Stimulated activated CD8-positive, alpha-beta memory T cell treated with anti-CD3 and anti-CD28 coated beads, Interleukin-7, amount 100 ng/mL, for 1 hour (primary cell): ENCODE measurements at places on chromosomes 7 and 10.

- DNase-seq, result peak; percentile 4
These were observed 514 bp downstream of the RNF216 start for GRCh38 chr7:5780801-5781496.

DNA sequence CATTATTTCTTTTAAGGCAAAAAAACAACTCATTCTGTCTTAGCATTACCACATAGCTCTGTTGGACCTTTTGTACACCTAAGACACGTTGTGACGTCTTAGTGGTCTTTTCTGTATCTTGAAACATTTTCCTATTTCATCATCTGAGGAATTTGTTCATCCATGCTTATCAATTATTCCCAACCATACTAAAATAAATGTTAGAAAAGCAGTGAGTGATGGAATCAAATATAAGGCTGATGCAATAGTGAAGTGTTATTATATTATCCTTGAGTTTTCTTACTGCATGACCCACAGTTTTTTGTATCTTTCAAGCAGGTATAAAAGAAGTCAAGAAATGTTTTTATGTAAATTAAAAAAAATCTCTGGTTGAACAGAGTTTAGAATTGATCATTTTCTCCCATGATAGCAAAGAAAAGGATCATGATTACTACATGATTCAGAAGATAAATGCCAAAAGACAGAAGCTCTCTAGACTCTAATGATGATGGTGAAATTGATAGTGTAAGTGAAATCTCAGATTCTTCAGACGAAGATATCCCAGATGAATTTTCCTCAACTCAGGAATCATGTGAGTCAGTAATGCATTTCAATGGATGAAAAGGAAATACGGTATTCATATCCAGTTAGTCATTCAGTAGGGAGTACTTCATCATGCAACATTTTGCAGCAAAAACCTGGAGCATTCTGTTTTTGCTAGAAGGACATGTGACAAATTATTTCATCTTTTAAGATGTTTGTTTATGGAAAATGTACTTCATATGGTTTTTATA, 51.4 kb downstream of the CELF2 start:
- DNase-seq, result no peak

DNA sequence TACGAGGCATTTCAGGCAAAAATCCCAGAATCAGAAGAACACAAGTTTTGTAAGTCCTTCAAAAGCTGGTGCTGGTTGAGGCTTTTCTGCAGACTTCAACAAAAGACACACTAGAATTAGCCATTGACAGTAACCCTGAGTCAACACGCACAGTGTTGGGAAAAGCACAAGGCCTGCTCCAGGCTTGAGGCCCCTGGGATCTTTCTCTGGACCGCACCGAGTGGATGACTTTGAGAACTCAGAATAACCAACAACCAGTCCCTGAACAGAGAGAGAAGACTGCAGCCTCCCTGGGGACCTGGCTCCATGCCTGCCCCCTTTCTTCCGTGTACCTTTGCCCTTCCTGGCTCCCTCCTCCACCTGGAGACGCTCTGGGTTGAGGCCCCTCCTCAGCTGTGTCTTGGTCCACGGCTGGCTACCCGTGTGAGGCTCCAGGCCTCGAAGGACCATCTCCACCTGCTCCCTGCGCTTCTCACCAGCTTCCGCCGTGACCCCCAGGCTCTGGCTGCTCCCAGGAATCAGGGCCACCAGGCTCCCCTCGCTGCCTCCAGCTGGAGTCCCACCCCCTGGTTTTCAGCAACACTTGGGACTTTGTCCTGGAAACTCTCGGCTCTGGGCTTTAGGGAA, 28.4 kb downstream of the DIP2C start:
- DNase-seq, result no peak

GRCh38 chr10:26430641-26431163, 7.4 kb upstream of the APBB1IP start:
- no peak for DNase-seq

DNA sequence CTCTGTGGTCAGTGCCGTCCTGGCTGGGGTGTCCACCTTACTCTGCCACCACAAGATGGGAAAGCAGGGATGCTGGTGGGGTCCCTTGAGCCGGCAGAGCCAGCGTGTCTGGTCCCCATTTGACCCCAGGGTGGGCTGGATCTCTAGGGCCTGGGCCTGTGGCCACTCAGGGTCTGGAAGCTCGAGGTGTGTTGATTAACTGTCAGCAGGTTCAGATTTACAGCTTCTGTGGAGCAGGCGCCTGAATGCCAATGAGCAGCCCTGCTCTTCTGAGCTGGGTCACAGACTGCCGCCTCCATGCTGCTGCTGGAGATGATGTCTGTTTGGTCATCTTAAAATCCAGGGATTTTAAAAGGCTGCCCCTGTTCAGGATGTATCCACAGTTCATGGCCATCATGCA, 11.3 kb upstream of the DPYSL4 start:
- DNase-seq, result no peak

DNA sequence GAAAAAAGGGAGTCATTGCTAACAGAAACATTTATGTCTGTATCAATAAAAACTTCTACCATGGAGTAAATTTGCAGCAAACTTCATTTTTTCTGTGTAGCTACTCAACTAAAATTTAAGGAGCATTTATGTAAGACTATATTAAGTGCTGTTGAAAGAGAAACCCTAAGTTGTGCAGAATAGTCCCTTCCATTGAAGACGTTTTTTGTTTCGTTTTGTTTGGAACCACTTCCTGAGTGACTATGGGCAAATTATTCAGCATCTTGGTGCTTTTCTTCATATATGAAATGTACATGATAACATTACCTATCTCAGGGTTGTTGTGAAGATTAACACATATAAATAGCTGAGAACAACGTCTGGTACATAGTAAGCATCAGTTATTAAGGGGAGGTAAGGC, 24.3 kb downstream of the SEM1 start:
- no peak for DNase-seq

GRCh38 chr7:4307316-4308204, 374.5 kb upstream of the FOXK1 start:
- DNase-seq, result no peak

DNA sequence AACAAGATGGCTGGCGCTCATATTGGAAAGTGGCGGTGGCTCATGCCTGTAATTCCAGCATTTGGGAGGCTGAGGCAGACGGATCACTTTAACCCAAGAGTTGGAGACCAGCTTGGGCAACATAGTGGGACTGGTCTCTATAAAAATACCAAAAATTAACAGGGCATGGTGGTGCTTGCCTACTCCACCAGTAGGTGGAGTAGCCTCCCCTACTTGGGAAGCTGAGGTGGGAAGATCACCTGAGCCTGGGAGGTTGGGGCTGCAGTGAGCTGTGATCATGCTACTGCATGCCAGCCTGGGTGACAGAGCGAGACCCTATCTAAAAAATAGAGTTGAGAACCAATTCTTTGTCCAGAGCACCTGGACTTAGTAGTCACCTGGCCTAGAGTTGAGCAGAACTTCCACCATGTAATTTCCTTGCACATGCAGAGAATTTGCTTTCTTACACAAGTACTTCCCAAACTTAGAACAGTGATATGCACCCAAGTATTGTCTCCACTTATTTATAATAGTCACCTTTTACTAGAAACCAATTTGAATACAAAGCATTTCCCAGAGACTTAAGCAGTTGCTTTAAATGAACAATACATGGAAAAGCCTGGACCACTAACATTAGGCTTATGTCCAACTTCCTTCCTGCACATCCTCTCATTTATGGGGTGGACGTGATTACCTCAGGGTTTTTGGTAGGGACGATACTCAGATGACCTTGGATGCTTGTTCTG, 15.9 kb downstream of the LAMB4 start:
- no peak for DNase-seq

- DNase-seq, result no peak
These were observed 91.8 kb upstream of the KLF14 start for GRCh38 chr7:130825819-130826218.

- no peak for DNase-seq
These were observed 118.1 kb upstream of the PHF14 start for GRCh38 chr7:10855583-10855982.

- DNase-seq, result no peak
These were observed 83.2 kb upstream of the KIF5B start for GRCh38 chr10:32139223-32140073.

GRCh38 chr7:29629507-29629906, 65.9 kb downstream of the PRR15 start:
- DNase-seq, result no peak

GRCh38 chr10:8144496-8144895, 90.0 kb downstream of the GATA3 start:
- no peak for DNase-seq

- no peak for DNase-seq
These were observed 27.2 kb downstream of the ADCYAP1R1 start for GRCh38 chr7:31079126-31079823.

DNA sequence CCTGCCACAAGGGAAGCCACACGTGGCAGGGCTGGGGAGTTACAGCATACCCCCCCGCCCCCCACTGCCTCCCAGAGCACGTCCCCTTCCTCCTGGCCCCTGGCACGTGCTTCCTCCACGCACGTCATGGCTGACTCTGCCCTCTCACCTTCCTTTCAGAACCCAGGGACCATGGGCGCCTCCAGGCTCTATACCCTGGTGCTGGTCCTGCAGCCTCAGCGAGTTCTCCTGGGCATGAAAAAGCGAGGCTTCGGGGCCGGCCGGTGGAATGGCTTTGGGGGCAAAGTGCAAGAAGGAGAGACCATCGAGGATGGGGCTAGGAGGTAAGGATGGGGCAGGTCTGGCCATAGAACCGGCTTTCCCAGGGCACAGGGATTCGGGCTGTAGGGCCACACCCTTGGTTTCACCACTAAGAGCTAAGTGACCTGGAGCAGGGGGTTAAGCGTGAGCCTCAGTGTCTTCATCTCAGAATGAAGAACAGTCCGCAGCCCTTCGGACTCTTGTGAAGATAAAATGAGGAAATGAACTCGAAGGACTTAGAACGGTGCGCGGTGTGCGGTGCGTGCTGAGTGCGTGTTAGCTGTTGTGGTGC, 2.5 kb downstream of the NUDT1 start:
- DNase-seq, result no peak

- DNase-seq, result no peak
These were observed 45.5 kb downstream of the STK17A start for GRCh38 chr7:43628431-43628830.

DNA sequence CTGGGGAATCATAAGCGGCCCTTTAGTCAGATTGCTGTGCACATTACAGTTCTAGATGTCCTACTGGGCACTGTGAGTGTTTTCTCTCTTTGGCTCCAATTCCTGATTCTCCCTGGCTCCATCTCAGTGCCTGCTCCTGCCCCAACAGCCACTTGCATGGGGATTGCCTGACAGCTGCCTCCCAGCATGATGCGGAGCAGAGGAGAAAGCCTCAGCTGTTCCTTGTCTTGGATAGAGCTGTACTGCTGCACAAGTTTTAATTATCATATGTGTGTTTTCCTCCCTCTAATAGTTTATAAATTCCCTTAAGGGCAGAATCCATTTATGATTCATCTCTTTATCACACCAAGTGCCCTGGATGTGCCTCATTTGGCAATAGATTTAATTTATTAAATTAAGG, 285.8 kb upstream of the COBL start:
- DNase-seq, result no peak

- DNase-seq, result no peak
These were observed 33.9 kb upstream of the EEPD1 start for GRCh38 chr7:36119005-36119706.
